Right lobe of liver (tissue), 6 donors: ENCODE measurements at places on chromosomes 1 and 21.

DNA sequence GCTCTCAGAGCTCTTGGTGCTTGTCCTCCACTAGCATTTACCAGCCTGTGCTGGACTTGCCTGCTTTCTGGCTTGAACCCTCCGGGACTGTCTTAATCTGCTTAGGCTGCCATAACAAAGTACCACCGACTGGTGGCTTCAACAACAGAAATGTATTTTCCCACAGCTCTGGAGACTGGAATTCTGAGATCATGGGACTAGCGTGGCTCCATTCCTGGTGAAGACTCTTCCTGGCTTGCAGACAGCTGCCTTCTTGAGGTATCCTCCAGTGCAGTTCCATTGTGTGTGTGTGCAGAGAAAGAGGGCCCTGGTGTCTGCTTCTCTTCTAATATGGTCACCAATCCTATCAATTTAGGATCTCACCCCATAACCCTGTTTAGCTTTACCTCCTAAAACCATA lies 22.0 kb upstream of the RCAN1 start:
- no peak for DNase-seq

GRCh38 chr1:215487466-215487865 lies 79.6 kb upstream of the KCTD3 start:
- no peak for DNase-seq

DNA sequence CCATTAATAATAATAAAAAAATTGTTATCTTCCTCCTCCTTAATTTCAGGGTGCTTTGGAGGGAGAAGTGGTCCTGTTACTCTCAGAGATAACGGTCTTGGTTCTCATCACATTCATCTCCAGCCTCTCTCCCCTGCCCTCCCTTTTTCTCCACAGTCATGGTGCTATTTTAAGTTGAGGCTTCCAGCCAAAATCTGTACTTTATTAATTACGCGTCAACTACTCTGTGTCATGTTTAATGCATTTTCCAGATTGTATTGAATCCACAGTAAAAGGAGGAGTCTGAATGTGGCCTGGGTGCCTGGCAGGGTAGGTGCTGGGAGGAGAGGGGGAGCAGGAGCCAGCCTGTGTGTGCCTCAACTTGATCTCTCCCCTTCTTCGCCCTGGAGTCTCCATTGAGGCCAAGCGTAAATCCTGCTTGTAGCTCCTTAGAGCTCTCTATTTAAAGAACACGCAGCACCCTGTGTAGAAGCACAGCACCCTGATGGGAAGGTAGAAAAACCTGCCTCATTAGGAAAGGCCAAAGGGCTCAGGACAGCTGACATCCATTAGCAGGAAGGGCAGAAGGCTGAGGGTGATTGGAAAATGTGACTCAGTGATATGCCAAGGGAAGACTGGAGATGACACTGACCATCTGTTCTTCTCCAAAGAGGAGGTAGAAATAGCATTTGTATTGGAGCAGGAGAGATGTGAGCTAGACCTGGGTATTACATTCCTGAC lies 82.4 kb downstream of the PLXNA2 start:
- DNase-seq, result no peak

DNA sequence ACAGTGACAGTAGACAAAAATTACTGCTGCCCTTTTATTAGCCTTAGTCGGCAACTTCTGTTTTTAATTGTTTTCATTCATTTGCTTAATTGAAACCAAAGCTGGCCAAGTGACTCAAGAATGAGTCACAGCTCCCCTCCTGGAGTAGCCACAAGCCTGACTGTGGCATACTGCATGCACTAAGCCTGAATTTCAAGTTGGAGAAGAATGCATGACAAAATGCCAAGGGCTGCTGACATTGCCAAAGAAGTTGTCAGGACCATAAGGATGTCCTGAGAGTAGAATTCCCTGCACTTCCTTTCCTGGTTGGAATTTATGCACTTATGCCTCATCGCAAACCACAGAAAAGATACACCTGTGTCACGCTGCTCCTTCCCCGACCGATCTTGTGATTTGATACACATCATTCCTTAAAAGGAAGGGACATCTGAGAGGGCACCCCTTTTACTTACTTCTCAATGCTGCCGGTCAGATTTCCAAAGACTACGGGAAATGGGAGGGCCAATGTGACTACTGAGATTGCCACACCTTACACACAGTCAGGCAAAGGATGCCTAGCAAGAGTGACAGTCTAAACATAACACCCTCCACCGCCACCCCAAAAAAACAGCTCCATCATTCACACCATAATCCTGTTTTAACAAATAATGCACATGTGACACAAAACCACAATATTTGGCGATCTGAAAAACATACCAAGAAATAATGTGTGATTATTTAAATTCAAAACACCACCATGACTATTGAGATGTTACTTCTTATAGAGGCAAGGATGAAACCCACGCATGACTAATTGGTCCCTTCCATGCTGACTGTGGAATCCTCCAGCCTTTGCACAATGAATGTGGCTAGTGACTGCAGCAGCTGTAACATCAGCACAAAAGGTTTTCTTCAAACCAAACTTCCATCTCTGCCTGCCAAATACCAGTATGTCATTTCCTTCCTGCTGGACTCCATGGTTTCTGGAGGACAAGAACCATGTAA lies 28.2 kb downstream of the VAV3 start:
- DNase-seq, result no peak

- no peak for DNase-seq
Observed at GRCh38 chr1:193308438-193308837, 122.0 kb upstream of the B3GALT2 start.

- DNase-seq, result no peak
Observed at GRCh38 chr1:176869577-176869976, 294.9 kb downstream of the ASTN1 start.

GRCh38 chr1:87129606-87130005 lies 199.1 kb upstream of the LMO4 start:
- DNase-seq, result no peak

GRCh38 chr1:12209495-12209832 lies 20.4 kb upstream of the VPS13D start:
- DNase-seq, result no peak

GRCh38 chr1:67890857-67891256 lies 57.6 kb upstream of the GNG12 start:
- DNase-seq, result no peak

DNA sequence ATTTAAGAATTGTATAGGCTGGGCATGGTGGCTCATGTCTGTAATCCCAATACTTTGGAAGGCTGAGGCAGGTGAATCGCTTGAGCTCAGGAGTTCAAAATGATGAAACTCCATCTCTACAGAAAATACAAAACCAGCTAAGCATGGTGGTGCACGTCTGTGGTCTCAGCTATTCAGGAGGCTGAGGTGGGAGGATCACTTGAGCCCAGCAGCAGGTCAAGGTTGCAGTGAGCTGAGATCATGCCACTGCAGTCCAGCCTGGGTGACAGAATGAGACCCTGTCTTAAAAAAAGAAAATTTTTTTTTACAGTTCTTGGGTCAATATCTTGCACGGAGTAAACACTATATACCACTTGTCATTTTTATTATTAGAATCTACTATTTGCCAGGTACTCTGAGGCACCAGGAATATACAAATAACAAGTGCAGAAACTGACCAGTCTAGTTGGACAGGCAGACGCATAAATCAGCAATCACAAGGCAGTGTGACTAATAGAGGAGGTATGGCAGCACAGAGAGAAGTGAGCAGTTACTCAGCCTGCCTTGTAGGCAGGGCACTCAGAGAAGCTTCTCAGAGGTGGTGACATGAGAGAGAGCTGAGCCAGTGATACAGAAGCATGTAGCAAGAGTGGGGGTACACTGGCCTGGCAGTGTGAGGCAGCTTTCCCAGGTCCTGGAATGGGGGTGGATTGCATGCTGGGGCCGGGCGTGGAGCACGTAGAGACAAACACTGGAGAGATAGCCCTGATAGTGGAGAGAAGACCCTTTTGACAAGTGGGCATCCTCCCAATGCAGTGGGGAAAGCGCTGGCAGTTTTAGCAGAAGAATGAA lies 8.0 kb downstream of the PHLDA3 start:
- no peak for DNase-seq

DNA sequence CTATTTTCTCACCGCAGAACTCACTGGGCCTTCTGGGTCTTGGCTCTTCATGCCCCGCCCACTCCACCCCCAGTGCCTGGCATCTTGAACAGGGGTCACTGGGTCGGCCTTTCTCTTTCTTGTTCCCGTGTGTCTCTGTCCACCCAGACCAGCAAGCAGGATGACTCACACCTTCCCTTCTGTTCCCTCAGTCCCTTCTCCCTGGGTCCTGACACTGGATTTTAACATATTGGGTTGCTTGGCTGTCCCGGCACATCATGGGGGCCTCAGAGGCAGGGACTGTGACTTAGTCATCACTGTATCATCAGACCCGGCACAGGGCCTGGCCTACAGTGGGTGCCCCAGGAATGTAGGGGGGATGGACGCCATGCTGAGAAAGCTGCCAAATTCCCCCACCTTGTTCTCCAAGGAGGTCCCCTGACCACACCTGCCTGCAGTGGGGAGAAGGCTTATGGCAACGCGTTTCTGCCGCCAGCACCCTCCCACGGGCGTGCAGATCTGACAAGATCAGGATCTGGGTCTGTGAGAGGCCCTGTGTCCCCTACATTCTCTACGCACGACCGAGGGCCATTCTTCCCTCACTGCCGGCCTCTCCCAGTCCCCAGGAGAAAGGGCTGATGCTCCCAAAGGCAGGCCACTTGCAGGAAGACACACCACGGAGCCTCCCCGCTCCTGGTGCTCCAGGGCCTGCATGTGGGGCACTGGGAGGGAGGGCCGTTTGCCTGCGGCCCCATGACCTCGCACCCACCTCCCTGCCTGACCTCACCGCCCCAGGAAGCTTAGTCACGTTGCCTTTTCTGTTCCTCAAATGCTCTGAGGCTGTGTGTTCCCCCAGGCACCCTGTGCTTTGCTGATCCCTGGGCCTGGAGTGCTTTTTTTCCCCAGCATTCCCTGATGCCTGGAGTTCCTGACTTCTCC lies 157.2 kb upstream of the TMEM51 start:
- no peak for DNase-seq

DNA sequence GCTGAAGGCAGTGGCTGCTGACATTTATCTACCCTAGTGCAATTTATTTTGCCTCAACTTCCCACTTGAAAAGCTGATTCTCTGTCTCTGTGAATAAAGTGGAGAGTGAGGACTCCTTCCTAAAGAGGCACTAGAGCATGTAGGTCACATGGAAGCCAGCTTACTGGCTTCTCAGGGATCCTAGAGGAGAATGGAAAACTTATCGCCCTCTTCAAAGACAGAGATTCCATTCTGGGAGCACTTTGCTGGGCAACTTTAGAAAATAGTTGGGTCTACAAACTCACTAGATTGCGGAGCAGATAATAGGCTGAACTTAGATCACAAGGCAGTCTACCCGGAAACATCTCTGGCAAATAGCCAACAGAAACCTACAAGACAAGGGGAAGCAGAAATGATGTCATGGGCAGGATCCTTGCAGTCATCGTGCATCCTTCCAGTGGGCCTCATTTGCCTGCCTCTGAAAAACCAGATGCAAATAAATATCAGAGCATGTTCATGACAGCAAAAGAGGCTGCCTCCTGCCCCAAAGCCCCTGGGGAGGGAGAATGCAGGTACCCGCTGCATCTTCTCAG lies 104.8 kb upstream of the BARHL2 start:
- DNase-seq, result no peak

DNA sequence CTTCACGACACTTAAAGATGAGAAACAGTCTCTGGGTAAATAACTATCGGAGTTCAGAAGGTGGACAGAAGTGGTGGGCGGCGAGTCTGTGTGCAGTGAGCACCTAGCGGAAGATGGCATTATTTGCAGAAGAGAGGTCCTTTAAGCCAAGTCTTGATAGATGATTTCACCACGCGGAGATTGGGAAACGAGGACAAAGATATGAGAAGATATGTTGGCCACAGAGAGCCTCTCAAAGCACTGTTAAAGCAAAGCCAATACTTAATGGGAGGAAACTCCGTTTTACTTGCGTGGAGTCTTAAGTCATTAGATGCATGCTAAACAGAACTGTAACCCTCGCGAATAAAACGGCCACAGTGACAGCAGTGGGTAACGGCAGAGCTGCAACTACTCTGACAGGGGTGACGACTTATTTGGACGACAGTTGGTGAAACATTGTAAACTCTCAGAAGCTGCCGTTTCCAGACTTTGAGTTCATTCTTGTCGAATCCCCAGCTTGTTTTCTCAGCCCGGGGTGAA lies 577 bp upstream of the CEP350 start:
- DNase-seq, result no peak

GRCh38 chr1:209335178-209335577 lies 248.3 kb upstream of the CAMK1G start:
- DNase-seq, result peak; percentile 28
